Sciatic nerve (tissue), 2 donors: ENCODE measurements at places on chromosomes 1 and 21.

DNA sequence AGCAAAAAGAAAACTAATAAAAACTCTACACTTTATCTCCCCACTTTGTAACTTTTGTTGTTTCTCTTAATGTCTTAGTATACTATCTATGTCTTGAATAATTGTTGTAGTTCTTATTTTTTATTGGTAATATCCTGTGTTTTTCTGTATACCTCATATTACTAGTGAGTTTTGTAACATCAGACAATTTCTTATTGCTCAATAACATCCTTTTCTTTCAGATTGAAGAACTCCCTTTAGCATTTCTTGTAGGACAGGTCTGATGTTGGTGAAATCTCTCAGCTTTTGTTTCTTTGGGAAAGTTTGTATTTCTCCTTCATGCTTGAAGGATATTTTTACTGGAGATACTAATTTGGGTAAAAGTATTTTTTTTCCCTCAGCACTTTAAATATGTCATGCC, 79.8 kb upstream of the LRRC8B start:
- DNase-seq, result no peak

DNA sequence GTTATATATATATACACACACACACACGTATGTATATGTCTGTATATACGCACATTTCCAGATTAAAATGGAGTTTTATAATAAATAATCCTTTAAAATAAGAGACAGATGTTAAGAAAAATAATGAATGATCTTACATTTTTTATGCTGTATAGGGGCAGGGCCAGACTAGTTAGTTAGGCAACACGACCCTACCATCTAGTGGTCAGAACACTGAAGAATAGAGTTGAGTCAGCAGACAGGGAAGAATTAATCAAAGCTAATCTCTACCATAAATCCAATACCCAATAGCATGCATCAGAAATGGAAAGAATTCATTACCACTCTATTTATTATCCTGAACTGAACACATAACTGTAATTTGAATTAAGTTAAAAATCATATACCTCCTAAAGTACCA, 156.7 kb downstream of the BRINP3 start:
- no peak for DNase-seq

DNA sequence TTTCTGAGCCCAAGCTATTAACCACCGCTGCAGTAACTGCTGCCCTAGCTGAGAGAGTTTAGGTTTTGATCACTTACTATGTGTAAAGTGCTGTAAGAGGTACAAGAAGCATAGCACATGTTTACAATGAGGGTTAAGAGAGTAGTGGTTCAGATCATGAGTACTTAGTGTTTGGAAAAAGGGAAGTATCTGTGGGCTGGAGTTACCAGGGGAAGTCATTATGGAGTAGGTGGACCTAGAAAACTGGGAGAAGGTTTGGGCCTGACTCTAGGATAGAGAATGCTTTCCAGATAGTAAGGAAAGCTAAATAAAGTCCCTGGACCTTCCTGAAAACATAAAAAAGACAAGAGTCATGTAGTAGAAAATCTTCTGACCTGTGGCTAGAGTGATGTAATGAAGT, 149.6 kb upstream of the PLXNA2 start:
- DNase-seq, result no peak

DNA sequence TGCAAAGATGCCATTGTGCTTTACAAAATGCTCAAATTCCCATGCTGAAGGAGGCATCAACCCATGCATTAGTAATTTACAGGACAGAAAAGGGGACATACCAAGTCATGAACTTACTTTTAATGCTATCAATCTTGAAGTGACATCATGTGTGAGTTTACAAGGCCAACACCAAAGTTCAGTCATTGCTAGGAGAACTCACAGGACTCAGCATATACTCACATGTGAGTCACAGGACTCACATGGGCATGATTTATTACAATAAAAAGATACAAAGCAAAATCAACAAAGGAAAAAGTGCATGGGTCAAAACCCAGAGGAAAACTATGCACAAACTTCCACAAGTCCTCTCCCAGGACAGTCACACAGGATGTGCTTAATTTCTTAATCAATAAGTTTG, 1656.0 kb downstream of the MRPL39 start:
- DNase-seq, result no peak
